Naive B cell (primary cell): ENCODE measurements at places on chromosomes 12 and 14.

- H3K27ac ChIP-seq, result no peak overlapping the region
- H3K36me3 ChIP-seq, result no peaks in the 10 kb centered on the region
- no peak overlapping the region for H3K4me3 ChIP-seq
- peaks cover 7% of the 10 kb centered on the region for H3K4me1 ChIP-seq
- DNase-seq, result no peak
- peaks cover 19% of the 10 kb centered on the region for H3K27me3 ChIP-seq
Observed at GRCh38 chr12:108315486-108316105, 23.5 kb downstream of the CMKLR1 start.

GRCh38 chr12:114238808-114239207 lies 167.1 kb downstream of the TBX5 start:
- no peak for DNase-seq
- no peak overlapping the region for H3K4me3 ChIP-seq
- H3K36me3 ChIP-seq, result no peaks in the 10 kb centered on the region
- H3K4me1 ChIP-seq, result no peaks in the 10 kb centered on the region

- H3K4me1 ChIP-seq, result peaks cover 5% of the 10 kb centered on the region
- no peak overlapping the region for H3K4me3 ChIP-seq
- DNase-seq, result peak; percentile 73
Observed at GRCh38 chr12:49200919-49201594, 12.2 kb upstream of the TUBA1A start.

- no peak overlapping the region for H3K4me3 ChIP-seq
- peak overlapping the region; percentile 56 for H3K27ac ChIP-seq
- peaks cover 54% of the 10 kb centered on the region for H3K4me1 ChIP-seq
- H3K27me3 ChIP-seq, result no peaks in the 10 kb centered on the region
Observed at GRCh38 chr14:96803958-96804357, 6.8 kb downstream of the VRK1 start.

DNA sequence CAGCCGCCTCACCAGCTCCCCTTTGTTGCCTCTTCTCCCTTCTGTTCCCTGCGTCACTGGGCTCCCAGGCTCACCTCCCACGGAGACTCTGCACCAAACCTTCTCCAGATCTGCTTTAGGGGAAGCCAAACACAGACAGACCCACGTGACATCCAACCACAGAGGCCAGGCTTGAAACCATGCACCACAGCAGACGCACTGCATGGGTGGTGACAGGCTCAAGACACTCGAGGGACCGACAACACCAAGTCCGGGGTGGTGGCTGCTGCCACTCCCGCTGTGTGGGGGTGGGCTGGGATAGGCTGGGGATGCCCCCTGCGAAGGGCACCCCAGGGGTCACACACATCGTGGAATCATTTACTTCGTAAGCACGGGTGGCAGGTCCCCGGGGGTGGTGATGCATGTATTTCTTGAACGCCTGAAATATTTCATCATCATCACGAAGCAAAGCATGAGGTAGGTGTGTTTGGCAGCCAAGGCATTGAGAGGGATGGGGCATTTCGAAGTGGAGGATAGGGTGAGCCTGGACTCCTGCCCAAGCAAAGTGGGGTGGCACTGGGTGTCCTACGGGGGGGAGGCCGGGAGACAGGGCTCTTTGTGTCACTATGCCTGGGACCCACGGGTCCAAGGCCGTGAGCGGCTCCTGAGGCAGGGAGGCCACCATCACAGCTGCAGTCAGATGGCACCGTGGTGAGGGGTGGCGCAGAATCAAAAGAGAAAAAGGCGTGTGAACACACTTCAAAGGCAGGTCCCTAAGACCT lies 66.8 kb upstream of the RFLNA start:
- no peaks in the 10 kb centered on the region for H3K4me1 ChIP-seq
- no peak for DNase-seq
- no peak overlapping the region for H3K4me3 ChIP-seq
- H3K27me3 ChIP-seq, result peaks cover 5% of the 10 kb centered on the region
- no peaks in the 10 kb centered on the region for H3K36me3 ChIP-seq
